Cerebellar cortex (tissue), 1 donor: ENCODE measurements at places on chromosomes 7 and 10.
A peak's percentile ranks its signal among the peaks of the same experiment; 100 is the strongest.

DNA sequence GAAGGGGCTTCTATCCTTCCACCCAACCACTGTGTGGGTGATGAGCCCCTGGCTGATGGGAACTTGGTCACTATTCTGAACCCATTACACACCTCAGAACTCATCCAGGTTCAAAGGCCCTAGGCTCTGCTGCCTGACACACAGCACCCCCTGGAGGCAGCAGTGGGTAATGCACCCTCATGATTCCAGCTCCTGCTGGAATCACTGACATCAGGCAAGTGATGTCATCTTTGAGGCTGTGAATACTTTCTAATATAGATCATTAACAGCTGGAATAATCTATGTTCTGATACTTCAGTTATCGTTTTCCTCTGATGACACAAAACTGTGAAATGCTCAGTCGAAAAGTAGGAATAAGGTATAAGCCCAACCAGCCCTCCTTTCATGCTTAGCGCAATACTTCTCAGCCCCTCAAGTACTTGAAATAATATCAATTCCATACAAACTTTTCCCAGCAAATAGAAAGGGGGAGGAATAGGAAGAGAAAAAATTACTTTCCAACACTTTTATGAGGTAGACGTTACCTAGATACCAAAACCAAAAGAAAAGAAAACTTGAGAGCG is 7.5 kb upstream of the RBP3 start:
- peak; percentile 41 for DNase-seq

- DNase-seq = no peak
Measured at GRCh38 chr10:132925071-132925561, 17.3 kb downstream of the CFAP46 start.

DNA sequence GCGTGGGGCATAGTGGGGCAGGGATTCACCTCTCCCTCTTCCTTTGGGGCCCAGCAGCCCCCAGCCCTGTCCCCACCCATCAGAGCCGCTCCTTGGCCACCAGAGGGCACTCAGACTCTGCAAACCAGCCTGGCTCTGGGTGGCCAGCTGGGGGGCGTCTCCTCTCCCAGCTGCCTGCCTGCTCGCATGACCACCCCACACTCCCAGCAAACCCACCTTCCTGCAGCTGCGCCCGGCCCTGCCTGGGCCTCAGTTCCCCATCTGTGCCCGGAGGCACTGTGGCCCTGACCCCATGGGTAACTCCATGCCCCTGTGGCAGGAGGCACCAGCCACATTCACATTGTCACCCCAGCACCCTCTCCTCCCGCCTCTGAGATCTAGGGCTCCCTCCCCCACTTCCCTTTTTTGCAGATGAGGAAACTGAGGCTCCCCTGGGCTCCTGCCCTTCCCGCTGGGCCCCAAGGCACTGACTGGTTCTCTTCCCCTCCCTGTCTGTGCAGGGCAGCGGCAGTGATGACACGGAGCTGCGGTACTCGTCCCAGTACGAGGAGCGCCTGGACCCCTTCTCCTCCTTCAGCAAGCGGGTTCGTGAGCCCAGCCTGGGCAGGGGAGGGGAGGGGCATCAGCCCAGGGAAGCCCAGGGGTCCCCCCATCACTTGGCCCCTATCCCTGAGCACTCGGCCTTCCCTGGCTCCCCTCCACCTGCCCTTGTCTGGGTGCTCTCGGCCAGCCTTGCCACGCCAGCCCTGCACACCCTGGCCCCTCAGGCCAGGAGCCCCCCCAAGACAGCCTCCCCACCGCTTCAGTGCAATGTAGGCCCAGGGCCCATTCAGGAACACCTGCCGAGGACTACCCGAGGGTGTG is 6.9 kb upstream of the SH2B2 start:
- peak; percentile 79 for DNase-seq

GRCh38 chr7:78066599-78066998 is 268.0 kb downstream of the PHTF2 start:
- no peak for DNase-seq

- no peak for DNase-seq
Measured at GRCh38 chr10:20327954-20328353, 511.7 kb downstream of the PLXDC2 start.

DNA sequence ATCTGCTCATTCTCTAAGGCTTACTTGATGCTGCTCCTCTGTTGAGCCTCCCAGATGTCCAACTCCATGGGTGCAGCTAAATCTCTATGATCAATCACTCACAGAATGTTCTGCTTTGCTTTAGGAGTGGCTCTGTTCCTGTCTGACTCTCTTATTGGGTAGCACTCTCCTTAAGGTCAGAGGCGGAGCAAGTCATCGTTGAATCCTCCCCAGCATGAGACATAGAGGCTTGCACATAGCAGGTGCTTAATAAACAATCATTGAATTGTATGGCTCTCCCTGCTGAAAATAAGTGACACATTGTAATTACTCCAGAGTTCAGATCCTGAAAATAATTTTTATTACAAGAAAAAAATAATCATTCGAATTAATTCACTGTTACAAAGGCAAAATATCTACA is 69.7 kb downstream of the NPS start:
- DNase-seq = no peak
